Memory B cell (primary cell): ENCODE measurements at places on chromosomes 5 and 9.

DNA sequence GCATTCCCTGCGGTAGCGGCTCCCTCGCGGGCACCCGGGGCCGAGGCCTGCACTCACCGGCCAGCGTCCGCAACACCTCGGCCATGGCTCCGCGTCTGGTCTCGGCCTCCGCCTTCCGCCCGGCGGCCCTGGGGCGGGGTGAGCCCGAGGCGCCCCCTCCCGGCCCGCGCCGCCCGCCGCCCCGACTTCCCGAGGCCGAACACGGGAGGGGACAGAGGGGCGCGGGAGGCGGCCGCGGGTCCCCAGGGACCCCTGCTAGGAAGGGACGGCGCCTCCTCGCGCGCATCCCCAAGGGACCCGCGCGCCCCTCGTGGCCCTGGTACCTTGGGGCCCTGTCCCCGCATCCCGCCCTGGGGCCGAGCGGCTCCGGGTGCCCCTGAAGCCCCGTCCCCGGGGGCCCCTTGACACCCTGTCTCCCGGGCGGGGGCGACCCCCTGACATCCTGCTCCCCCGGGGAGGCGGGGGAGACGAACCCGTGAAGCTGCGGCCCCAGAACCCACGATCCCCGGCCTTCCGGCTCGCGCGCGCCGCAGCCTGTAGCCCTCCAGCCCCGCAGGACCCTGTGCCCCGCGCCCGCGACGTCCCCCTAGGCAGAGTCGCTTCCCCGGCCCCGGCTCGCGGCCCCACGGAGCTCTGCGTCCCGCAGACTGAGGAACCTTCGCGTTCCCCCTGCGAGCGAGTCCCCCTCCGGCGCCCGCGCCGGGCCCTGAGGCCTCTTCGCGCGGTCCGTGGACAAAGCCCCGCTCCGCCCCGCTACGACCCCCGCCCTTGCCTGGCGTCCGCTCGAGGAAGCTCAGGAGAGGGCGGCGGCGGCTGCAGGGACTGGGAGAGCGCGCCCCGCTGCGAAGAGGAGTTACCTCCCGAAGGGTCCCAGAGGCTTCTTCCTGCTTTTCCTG lies at the start of gene ABO:
TSS of gene ABO (minus strand) at position 97 of the 896 bp plus-strand sequence.
- DNase-seq: no peak

- DNase-seq: no peak
Measured at GRCh38 chr9:131546336-131547084, 1.2 kb downstream of the PRRT1B start.

GRCh38 chr5:179160584-179160983 lies 100.4 kb downstream of the ZNF354C start:
- DNase-seq: no peak

GRCh38 chr5:134521841-134522240 lies 3.6 kb upstream of the JADE2 start:
- no peak for DNase-seq
